ENCODE measurements at places on chromosomes 16 and 17.

GRCh38 chr16:28091656-28092055 lies 28.1 kb upstream of the GSG1L start:
- no peak for DNase-seq

GRCh38 chr16:87117936-87118335 lies 199.3 kb downstream of the C16orf95 start:
- DNase-seq = no peak

- no peak for DNase-seq
Observed at GRCh38 chr16:3608069-3608468, 3.3 kb downstream of the SLX4 start.

- no peak for DNase-seq
Observed at GRCh38 chr17:3723188-3723555, 531 bp upstream of the HASPIN start.

DNA sequence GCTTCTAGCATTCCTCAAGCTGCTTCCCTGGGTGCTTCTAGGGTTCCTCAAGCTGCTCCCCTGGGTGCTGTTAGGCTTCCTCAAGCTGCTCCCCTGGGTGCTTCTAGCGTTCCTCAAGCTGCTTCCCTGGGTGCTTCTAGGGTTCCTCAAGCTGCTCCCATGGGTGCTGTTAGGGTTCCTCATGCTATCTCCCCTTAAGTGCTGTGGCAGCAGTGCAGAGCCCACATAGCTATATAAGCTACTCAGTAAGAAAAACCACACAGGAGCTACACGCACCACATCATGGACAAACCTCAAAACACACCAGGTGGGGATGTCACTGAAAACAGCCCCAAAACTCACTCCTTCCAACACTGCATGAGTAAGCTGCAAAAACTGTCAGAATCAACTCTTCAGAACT lies 35.2 kb downstream of the ANKRD11 start:
- DNase-seq = no peak

GRCh38 chr16:81716478-81717225 lies 62.4 kb upstream of the PLCG2 start:
- DNase-seq = no peak

- DNase-seq = no peak
Observed at GRCh38 chr16:307691-308312, 24.8 kb downstream of the PDIA2 start.

DNA sequence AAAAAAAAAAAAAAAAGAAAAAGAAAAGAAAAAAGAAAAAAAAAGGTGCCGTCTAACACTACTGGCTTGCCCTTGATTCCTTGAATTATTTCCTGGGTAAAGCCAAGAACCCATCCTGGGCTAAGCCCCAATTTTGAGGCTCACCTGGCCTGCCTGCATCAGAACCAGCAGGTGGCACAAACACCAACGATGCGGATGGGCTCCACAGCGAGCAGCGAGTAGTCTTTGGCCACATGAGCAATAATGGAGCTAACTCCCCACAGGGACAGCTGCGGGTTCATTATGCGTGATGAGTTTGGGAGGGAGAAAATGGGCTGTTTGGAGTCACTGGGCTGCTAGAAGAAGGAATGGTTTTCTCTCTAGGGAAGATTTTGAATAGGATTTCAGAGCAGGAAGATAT lies 91.1 kb downstream of the ASIC2 start:
- DNase-seq = peak; percentile 16

DNA sequence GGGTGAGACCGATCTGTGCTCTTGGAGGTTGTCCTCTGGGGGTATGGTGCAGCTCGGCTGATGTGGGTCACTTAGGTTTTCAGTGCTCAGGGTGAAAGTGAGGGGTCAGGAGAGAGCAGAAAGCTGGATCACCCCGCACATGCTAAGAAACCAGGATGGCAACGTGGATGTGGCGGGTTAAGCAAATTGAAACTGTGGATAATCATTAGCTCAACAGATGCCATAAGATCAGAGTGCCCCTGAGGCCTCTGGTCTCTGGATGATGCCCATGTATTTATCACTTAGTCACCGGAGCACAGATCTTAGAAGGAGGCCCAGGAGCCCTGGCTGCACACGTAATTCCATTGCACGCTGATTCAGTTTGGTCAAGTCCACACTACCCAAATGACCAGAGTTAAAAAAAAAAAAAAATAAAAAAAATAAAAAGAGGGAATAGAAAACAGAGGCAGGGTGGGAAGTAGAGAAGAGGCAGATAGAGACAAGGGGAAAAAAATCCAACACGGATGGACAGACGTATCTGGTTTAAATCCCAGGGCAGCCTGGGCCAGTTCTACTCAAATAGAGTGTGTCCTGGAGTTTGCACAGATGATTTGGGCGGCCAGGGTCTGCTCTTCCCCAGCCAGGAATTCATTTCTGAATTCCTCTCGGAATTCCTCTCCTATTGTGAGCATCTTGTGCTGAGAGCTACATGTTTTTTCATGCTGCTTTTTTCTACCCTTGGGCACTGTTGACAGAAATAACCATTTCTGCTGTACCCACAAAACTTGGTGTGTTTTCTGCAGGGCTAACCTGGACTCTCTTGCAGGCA lies 378.3 kb downstream of the CPPED1 start:
- DNase-seq = no peak

DNA sequence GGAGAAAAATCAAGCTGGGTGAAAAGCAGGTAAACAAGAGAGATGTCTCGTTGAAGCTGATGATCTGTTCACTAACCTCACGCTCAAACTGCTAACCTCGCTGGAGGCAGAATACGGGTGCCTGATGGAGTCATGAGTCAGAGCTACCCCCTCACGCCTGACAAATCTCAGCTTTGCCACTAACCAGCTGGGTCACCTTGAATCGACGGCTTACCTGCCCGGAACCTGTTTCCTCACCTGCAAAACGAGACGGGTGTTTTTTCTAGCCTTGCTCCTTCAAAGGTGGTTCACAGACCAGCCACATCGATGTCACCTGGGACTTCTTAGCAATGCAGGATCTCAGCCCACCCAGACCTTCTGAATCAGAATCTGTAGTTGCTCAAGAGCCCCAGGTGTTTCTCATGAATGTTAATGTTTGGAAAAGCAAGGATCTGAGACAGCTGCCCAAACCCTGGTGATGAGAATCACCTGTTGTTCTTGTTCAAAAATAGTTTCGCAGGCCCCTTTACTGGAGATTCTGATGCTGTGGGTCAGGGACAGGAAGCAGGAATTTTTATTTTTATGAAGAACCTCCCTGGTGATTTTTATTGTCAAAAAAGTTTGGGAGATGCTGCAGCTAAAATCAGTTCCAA lies 56.9 kb downstream of the MARCHF10 start:
- DNase-seq = no peak

- DNase-seq = no peak
Observed at GRCh38 chr16:64092271-64092670, 1029.6 kb downstream of the CDH11 start.
